Fibroblast of skin of right biceps (primary cell): ENCODE measurements at places on chromosomes 7 and 10.

GRCh38 chr10:63681993-63682697 is 160.9 kb downstream of the REEP3 start:
- DNase-seq, result peak; percentile 98

DNA sequence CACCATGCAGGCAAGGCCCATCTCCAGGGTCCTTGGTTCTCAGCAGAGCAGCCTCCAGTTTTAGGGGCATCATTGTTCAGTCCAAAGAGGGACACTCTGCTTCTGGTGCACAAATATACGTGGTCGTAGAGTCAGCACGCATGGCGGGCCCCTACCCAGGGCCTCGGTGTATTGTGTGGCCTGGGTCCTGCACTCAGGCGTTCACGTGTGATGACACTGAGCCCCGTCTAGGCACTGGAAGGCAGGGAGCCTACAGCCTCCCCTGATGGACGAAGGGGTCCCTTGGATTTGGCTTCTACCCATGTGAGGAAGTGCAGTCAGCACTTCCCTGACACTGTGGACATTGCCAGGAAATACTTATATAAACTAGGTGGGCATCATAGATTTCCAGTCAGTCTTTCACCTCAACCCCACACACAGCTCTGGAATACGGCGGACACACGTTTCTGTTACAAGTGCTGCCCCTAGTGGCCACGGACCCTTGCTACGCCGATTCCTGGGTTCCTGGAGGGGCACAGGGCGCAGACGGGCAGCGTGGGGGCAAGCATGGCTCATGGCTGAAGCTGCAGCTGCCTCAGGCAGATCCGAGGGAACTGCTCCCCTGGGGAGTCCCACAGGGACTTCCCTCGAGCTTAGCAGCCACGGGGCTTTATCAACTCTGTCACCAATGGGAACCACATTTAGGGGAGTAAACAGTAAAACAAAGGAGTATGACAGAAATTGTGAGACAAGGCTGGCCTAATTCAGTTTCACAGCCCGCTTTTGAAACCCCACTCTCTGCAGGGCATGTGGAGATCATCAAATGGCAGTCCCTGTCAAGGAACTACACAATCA is 25.4 kb downstream of the AIFM2 start:
- peak; percentile 12 for DNase-seq

DNA sequence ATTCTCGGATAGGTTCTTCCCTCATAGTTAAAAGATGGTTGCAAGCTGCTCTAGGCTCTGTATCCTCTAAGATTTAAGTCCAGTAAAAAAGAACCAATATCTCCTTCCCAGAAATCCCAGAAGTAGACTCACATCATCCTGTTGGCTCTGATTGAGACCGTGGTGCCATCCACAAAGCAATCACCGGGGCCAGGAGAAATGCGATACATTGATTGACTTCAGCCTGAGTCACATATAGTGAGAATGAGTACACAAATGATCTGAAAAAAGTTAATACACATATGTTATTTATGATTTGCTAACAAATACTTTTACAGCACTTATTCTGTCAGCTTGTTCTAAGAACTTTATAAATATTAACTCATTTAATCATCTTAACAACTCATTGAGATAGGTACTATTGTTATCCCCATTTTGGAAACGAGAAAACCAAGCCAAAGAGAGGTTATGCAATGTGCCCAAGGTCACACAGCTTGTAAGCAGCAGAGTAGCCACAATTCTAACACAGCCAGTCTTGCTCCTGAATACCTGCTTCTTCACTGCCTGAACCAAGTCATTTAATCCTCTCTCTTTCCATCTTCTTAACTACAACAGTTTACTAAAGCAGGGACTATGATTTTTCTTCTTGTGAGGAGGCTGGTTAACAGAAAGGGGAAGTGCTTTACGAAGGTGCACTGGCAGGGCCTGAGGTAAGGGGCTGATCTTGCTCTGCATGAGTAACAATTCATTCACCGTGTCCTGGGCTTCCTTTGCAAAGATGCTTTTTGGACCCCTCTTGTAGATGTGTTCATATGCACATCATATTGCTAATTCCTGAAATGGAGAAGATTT is 177.0 kb downstream of the REEP3 start:
- no peak for DNase-seq

DNA sequence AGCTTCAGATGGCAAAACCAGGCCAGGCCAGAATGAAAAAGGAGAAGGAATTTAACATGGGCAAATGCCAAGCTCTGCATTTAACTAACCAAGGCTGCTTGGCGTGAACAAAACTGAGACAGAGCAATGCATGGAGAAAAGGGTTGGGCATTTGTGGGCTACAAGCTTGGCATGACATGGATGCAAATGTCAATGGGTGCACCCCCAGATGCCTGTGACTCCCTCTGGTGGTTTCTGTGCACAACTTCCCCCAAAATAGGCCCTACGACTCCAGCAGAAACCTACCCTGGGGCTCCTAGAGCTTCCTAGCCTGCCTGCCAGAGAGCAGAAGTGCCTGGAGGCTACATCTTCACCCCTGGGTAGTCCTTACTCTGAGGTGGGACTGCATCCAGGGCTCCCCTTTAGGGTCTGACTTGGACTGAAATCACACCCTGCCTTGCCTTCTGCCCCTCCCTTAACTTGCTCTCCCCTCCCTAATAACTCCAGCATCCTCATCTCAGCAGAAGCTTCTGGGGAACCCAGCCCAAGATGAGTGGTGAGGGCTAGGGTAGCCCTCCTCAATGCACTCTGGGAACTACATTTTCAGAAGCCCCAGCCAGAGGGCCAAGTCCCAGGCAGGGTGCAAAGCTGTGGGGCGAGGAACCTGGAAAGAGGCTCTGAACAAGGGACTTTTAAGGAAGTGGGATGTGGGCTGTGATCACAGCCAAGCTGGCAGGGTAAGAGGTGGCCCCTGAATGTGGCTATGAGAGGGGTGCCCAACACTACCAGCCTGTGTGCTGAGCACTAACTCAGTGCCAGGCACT is 11.3 kb downstream of the GPRIN2 start:
- DNase-seq, result peak; percentile 17

DNA sequence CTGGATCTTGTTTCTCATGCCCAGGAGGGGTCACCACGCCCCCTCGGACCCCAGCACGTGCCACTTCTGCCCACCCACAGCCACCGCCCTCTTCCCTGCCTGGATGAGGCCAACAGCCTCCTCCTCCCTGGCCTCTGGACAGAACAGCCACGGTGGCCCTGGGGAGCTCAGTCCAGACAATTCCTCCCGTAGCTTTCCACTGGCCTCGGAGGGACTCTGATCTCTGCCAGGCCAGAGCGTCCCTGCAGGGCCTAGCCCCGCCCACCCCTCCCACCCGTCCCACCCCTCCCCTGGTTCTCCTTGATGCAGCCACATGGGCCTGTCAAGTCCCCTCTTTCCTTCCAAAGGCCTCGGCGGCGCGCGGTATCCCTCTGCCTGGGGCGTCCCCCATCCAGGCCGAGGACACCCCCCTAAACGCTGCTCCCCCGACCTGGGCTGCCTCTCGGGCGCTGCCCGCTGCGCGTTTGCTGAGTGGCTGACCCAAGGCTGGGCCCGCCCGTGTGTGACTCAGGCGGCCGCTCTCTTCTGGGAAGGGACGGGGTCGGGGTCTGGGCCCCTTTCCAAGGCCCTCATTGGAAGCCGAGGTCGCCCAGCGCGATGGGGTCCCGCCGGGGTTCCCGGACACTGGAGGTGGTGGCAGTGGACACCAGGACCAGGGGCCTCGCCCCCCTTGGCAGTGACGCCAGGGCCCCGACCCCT is 557 bp downstream of the TMEM120A start:
- DNase-seq, result peak; percentile 40

DNA sequence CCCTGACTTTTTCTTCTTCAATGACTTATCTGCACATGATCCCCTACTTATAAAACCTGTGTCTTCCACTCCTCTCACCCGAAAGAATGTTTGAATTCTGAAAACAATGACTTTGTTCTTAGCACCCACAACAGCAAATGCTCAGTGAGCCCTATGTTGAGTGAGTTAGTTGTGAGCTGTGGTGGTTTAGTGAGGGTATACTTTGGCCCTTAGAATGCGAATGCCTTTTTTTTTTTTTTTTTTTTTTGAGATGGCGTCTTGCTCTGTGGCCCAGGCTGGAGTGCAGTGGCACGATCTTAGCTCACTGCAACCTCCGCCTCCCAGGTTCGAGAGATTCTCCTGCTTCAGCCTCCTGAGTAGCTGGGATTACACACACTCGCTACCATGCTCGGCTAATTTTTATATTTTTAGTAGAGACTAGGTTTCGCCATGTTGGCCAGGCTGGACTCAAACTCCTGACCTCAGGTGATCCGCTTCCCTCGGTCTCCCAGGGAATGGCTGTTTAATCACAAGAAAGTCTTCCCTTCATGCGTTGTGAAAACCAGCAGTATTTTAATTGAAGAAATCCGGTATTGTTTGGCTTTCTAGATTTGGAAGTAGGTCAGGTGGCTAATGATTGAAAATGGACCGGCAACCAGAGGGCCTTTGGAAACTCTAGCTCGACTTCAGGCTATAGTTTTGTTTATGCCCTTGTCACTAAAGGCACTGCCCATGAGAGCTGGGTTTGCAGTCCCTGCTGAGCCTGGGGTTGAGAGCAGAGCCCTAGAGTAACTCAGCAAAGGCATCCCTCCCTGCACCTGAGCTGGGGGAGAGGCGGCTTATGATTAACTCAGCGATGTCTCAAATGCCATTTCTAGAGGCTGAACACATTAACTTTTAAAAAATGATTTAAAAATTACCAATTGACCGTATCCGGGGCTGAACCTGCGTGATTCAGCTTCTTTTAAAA is 41.3 kb downstream of the CUX1 start:
- no peak for DNase-seq

DNA sequence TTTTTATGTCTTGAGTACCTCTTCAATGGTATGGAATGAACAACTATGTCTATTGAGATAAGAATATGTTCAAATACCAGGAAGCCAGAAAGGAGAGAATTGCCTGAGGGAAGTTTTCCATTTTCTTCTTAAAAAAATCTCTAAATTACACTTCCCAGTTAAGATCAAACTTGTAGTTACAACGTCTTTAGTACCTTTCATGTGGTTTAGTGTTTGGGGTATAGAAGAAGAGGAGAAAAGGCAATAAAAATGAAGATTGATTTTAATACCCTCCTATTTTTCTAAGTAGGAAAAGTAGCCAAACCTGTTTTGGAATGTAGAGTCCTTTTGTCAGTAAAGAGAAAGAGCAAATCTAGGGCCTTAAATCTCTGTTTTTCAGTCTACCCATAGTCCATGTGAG is 470.0 kb upstream of the SEMA3A start:
- DNase-seq, result no peak

GRCh38 chr10:122404576-122404975 is 30.1 kb downstream of the PLEKHA1 start:
- no peak for DNase-seq

- peak; percentile 74 for DNase-seq
Observed at GRCh38 chr7:19060761-19061259, 56.6 kb downstream of the TWIST1 start.

DNA sequence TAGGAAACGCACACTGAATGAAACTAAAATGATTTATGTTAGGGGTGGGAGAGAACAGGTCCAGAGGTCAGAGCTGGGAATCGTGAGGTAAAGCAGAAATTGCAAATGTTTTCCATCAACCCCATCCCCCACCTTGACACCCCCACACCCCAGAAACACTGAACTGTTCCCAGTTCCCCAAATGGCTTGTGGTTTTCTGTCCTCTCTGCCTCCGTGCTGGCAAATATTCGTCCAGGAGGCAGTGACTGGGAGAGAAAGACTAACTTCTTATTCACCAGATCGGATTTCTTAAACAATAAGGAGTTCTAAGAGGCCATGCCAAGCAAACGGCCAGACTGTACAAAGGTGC is 730 bp upstream of the RASSF4 start:
- DNase-seq, result no peak

- DNase-seq, result peak; percentile 89
Observed at GRCh38 chr7:43639858-43640491, 57.1 kb downstream of the STK17A start.

- peak; percentile 37 for DNase-seq
Observed at GRCh38 chr7:132130497-132130896, 445.8 kb downstream of the PLXNA4 start.

GRCh38 chr7:158863611-158864506 is 7.5 kb downstream of the DYNC2I1 start:
- peak; percentile 92 for DNase-seq

DNA sequence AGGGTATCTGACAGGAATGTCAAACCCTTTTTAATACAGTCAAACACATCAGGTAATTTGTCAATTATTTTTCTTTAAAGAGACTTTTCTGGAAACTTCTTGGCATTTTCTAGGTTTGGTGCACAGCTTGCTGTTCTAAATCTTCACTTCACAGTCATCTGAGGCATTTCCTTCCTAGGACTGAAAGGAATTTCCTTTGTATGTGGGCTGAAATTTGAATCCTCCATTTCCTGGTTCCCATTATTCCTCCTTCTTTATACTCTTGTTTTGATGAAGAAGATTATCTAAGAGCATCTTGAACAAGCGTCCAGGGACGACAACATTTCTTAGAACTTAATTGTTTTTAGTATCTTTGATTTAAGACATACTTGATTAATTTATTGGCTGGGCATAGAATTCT is 24.9 kb downstream of the CALD1 start:
- peak; percentile 72 for DNase-seq

DNA sequence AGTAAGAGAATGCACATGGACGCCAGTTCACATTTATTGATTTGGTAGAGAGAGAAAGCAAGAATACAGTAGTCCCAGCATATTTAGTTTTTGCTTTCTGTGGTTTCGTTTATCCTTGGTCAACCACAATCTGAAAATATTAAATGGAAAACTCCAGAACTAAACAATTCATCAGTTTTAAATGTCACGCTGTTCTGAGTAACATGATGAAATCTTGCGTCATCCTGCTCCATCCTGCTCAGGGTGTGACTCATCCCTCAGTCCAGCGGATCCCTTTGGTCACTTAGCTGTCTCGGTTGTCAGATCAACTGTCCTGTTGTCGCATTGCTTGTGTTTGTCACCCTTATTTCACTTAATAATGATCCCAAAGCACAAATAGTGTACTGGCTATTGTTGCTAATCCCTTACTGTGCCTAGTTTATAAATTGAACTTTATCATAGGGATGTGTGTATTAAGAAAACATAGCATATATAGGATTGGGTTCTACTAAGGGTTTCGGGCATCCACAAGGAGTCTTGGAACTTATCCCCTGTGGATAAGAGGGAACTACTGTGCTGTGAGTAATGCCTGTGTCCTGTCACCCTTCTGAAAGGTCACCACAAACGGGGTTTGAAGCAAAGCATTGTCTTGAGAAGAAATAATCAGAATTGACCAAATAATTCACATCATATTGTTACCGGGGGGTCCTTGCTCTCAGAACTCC is 73.6 kb downstream of the OTUD1 start:
- DNase-seq, result peak; percentile 39

GRCh38 chr7:100629117-100629716 is 12.1 kb downstream of the TFR2 start:
- peak; percentile 19 for DNase-seq

DNA sequence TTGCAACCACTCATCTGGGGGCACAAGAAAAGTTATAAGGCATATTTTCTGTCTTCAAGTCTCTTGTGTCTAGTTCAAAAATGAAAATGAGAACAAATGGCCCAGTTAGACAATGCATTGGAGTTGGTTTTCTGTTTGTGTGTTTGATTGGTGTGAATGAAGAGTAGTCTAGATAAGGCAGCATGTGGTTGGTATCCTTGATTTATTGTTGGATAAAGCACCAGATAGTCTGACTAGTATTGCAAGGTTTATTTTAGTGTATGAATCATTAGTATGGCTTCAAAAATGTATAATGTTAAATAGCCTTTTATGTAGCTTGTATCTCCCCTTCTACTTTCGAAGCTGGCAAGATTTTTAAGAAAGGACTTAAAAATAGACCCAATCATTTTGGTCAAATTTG is 237.3 kb downstream of the CDK14 start:
- DNase-seq, result peak; percentile 64
